Ovary (tissue), 10 donors: ENCODE measurements at places on chromosomes 2 and 18.
A peak's percentile ranks its signal among the peaks of the same experiment; 100 is the strongest.

- no peak for DNase-seq
Observed at GRCh38 chr18:77647472-77647871, 397.8 kb downstream of the GALR1 start.

DNA sequence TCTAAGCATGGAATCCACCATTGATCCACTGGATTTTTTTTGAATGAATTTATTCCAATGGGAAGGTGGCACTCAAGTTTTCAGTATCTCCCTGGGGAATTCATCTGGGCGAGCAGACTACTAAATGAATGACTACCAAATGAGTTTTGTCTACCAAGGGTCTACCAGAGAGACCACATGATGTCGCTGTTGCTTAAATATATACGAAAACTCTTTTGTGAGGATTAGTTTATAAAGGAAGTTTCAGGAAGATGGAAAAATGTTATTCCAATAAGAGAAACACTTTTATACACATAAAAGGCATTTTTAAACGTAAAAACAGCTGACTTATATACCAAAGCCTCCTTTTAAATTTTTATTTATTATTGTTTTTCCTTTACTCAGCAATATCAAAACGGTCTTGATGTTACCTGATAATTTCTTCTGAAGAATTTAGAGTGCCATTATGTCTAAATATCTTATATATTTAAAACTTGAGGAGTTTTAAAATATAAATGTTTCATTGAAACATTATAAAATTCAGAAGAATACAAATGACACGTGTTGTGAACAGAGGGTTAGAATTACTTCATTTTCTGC is 139.7 kb downstream of the HRH4 start:
- DNase-seq, result no peak

- DNase-seq, result no peak
Observed at GRCh38 chr18:46051731-46052461, 20.2 kb downstream of the PSTPIP2 start.

GRCh38 chr2:72938455-72938854 is 21.1 kb downstream of the EMX1 start:
- no peak for DNase-seq

- DNase-seq, result no peak
Observed at GRCh38 chr18:24089515-24090337, 49.1 kb upstream of the CABYR start.

GRCh38 chr18:46497129-46497528 is 159.9 kb downstream of the LOXHD1 start:
- no peak for DNase-seq

GRCh38 chr2:196729418-196729817 is 70.1 kb downstream of the GTF3C3 start:
- no peak for DNase-seq

DNA sequence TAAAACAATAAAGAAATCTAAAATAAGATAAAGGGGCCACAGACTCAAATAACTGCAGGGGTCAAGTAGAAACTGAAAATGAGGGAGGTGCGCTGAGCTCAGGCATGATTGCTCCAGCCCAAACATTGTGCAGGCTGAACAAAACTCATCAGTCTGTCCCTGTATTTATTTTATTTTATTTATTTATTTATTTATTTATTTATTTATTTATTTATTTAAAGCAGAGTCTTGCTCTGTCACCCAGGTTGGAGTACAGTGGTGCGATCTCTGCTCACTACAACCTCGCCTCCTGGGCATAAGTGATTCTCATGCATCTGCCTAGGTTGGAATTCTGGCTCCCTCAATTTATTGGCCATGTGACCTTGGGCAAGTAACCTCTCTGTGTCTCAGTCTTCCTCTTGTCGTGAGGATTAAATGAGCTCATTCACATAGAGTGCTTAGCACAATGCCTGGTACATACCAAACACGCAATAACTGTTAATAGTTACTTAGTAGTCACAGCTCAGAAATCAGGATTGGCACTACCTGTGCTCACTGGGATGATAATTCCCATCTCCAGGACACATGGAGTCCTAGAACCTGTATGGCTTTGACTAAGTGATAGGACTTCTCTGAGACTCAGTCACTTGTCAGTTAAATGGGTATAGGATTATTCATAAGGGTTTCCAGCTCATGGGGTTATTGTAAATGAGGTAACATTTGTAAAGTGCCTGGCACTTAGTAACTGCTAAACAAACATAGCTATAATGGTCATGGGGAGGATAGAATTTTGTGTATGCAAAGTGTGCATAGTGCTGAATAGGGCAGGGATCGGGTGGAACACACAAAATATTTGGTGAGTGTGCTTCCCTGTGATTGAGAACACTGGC is 6.0 kb downstream of the SPEG start:
- no peak for DNase-seq

- DNase-seq, result peak; percentile 81
Observed at GRCh38 chr2:43225788-43226557, 433 bp downstream of the ZFP36L2 start.

- DNase-seq, result no peak
Observed at GRCh38 chr2:6309415-6310255, 556.1 kb downstream of the CMPK2 start.

DNA sequence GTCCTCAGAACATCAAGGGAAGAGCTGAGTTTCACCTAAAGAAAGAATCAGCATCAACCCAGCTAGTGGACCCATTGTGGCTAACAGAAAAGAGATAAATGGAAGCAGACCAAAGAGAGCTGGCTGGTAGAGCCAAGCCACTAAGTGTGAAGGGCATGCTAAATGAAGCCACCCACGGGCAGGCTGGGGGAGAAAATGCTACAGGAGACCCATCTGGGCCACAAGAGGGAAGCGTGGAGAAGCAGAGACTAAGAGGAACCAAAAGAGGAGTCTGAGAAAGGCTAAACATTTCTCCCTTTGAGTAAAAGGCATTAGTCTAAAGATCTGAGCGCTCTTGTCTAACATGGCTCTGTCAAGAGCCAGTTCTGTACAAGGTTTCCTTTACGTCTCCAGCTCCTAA is 15.8 kb downstream of the CWC22 start:
- no peak for DNase-seq

DNA sequence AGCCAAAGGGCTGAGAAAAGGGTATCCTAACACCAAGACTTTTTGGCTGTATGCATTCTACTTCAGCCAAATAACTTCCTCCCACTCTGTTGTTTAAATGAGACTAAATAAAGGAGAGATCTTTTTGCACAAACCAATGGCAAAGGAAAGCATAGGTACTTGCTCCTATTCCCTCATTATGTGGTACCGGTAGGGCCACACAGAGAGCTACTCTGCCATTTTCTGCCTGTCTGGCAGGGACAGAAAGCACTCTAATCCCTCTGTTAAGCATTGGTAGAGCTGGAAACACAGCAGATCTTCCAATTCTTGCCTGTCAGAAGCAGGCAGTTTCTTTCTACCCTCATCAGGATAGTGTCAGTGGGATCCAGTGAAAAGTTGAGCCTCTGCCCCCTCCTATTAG is 918.3 kb upstream of the TMEFF2 start:
- no peak for DNase-seq

DNA sequence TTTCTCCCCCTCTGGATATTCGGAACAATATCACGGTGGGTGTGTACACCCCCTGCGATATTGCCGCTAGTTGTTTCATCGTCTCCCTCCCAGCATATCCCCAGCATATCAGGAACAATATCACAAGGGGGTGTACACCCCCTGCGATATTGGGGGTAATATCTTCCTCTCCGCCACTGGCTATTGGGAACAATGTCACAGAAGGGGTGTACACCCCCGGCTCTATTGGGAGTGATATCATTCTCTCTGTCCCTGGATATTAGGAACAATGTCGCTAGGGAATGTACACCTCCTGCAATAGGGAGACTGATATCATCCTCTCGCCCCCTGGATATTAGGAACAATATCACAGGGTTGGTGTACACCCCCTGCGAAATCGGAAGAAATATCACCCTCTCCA is 1932.0 kb downstream of the SUCLG1 start:
- no peak for DNase-seq

DNA sequence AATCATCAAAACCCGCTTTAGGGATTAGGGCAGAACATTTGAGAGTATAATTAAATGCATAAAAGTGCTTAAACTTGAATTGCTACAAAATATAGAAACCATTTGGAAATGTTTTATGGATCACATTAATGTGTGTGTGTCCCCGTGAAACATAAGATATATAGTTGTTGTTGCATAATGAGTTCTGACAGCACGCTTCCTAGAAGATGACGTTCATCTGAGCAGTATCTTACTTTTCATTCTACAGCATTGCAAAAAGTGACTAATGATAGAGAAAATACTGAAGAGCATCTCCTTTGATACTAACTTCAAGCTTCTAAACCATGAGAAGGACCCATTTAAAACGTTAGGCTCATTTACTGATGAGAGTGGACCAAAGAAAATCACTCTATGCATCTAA is 63.7 kb downstream of the SLC8A1 start:
- no peak for DNase-seq

- DNase-seq, result no peak
Observed at GRCh38 chr18:76445741-76446232, 49.3 kb downstream of the ZNF516 start.

DNA sequence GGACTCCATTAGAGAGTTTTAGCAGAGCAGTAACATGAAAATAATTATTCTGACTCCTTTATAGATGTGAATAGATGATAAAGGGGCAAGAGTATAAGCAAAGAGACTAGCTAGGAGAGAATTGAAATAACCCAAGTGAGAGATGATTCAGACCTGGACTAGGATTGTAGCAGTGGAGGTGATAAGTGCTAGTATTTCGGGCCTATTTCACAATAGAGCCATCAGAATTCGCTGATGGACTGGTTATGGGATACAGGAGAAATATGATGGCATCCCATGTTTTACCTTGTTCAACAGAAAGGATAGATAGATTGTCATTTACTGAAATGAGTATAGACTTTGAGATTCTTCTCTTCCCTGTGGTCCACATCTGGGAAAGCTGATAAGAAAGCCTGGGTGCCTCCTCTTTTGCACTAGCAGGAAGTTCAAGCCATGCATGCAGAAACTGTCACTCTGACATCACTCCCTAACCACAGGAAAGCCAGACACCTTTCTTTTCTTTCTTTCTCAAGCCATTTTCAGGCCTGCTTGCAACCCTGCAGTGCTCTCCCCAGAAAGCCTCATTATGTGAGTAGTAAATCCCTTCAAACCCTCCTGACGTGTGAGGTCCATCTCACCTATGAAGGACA is 25.3 kb downstream of the DYNAP start:
- DNase-seq, result no peak

- DNase-seq, result peak; percentile 18
Observed at GRCh38 chr2:237566401-237567235, at the start of gene PRLH. Gene PRLH (plus strand): TSS chr2:237566574. CDS start chr2:237566574, 0 bp downstream.

- DNase-seq, result no peak
Observed at GRCh38 chr18:22189449-22190166, 20.2 kb downstream of the GATA6 start.

DNA sequence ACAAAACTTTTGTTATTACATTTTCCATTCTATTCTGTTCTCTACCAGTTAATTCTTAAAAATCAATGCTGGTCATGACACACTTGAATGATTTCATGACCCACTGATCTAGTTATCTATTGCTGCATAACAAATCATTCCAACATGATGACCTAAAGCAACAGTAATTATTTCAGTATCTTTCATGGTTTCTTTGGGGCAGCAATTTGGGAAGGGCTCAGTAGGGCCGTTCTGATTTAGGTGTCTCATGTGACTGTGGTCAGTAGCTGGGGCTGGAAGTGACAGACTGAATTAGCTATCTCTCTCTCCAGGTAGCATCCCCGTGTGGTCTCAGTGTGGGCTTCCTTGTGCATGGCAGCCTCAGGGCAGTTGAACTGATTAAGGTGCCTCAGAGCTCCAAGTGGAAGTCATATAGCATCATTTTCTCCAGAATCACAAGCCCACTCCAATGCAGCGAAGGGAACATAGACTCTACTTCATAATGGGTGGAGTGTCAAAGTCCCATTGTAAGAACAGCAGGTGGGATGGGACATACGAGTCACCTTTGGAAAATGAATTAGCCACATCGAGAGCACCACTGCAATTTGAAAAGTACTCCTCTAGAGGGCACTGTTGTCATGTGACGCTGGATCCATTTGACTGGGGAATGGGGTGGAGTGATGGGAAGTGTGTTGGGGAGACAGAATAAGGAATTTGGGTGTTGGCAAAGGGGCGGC is 39.1 kb upstream of the FAM136A start:
- DNase-seq, result no peak

DNA sequence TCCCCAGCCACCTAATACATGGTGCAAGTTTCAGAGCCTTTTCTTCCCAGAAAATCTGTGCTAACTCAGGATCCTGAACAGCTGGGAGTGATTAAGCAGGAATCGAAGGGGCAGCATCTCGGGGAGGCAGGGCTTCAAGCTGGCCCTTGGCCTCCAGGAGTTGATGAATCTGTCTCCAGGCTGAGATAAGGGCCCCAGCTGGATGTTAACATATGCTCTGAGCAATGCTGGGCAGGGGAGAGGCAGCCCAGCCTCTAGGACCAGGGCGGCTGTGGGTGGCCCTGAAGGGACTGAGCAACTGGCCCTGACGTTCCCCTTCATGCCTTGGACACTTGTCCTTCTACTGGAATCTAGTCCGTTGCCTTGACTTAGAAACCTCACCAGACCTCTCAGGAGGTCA is 84.1 kb upstream of the EPC2 start:
- DNase-seq, result no peak

DNA sequence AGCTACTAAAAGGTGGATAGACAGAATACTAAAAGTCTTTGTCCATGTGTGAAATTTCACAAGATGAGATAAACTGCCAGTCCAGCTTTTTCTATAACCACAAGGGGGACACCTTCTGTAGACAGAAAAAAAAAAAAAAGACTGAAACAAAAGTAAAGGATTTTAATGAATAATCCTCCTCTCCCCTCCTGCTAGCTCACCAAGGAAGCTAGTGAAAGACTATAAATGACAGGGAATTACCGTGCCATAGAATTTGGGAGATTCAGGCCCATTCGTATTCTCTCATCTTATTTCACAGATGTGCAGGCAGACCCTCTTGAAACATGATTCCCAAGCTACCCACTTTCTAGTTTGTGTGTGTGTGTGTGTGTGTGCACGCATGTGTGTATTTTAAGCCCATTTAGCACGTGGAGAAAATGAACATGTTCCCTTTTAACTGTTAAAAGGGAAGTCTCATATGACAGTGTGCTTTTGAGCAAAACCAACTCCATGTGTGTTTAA is 36.3 kb upstream of the SLC8A1 start:
- no peak for DNase-seq

DNA sequence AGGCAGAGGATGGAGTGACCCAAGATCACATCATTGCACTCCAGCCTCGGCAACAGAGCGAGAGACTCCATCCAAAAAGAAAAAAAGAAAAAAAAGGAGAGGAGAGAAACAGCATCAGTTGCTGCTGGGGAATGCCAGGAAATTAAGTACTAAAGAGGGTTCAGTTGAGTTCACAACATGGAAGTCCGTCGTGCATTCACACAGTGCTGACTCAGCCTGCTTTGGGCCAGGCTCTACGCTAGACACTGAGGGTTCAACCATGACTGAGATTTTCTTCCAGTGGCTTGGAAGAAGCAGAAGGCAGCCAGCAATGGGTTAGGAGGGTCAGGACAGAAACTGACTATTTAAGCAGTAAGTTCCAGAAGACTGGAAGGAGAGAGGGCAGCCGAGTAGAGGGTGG is 108.8 kb downstream of the FMNL2 start:
- DNase-seq, result no peak

GRCh38 chr2:39183673-39184072 is 60.1 kb downstream of the CDKL4 start:
- no peak for DNase-seq
